LNCaP clone FGC (cell line): ENCODE measurements at places on chromosomes 6 and 20.

- no peak for DNase-seq
These were observed 80.6 kb upstream of the HIVEP1 start for GRCh38 chr6:11931296-11932035.

DNA sequence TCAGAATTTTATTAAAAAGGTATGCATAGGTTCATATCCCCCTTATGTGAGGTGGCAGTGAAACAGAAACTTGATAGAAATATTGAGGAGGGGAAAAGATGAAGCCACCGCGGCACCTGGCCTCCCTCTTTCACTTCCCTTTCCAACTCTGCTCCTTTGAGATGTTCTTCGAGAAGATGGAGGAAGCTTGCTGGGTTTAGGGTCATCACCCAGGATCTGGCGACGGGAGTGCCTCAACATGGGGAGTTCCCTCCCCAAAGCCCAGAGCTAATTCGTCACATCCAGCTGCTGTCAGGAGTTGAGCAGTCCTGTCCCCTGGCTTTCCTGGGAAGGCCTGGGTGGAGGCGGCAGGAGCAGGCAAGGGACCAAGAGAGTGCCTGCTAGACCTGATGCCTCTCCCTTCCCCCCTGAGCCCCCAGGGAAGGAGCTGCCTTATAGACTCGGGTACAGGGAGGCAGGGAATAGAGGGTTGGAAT lies 29.1 kb downstream of the RREB1 start:
- DNase-seq = no peak

- no peak for DNase-seq
These were observed 14.0 kb upstream of the BTN3A2 start for GRCh38 chr6:26350858-26351543.

DNA sequence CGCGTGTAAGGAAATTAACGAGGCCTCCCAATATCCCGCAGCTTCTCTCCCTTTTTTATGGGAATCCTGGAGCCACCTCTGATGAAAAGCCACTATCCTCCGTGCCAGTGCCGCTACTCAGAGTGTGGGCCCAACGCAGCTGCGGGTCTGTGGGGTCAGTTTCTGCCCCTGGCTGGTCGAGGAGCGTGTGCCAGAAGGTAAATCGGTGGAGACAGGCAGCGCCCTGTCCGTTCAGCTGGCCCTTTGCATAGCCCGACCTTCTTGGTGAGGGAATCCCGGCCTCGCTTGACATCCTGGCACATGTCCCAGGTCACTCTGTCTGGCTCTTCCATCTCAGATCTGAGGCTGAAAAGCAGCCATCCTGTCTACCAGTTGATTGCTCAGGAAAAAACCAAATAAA lies 4.6 kb downstream of the THBS2 start:
- DNase-seq = no peak
